Activated CD4-positive, alpha-beta T cell treated with anti-CD3 and anti-CD28 coated beads, Interleukin-2, amount 10 ng/mL, durations not matched to agents 24 days and 14 days (primary cell): ENCODE measurements at places on chromosomes 7 and 10.

GRCh38 chr7:45717537-45718235 is 143.5 kb downstream of the ADCY1 start:
- peak; percentile 45 for DNase-seq

DNA sequence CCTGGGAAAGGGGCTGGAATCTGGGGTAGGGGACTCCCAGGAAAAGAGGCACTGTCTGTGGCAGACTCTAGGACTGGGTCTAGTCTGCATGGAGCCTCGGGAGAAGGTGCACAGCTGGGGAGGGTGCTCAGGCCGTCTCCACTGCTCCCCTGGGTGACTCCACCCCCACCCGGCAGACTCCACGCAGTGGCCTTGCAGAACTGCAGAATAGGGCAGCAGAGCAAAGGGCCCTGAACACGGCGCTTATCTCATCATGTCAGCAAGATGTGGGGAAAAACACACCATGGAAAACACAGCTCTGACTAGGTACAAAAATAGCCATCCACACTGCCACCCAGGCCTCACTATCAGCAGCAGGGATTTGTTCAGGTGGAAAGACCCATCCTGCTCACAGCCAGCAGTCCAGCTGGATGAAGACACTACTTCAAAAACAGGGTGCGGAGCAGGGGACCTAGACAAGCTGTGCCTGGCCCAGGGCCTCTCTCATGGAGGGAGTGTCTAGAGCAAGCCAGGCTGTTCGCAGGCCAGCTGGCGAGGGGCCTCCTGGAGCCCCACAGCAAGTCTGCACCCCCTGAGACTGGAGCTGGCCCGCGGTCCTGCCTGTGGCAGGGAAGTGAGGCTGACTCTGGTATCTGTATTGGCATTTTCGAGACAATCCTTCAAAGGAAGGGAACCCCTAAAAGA is 11.7 kb downstream of the MAT1A start:
- DNase-seq, result no peak

GRCh38 chr7:79923953-79924352 is 210.7 kb upstream of the GNAI1 start:
- DNase-seq, result no peak

DNA sequence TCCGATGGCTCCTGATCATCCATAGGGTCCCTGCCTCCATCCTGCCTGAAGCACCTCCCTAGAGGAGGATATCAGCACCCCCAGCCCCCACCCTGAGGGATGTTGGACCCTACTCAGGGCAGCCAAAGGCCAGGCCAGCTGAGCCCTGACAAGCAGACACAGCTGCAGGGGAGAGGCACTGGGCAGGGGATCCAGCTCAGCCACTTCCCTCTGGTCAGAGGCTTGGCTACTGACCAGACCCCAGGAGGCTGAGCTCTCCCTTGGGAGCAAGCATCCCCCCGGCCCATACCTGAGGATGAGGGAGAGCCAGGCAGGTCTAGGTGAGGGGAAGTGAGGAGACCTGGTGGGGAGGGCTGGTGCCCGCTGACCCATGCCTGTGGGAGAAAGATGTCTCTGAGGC is 6.6 kb downstream of the LDB3 start:
- no peak for DNase-seq

DNA sequence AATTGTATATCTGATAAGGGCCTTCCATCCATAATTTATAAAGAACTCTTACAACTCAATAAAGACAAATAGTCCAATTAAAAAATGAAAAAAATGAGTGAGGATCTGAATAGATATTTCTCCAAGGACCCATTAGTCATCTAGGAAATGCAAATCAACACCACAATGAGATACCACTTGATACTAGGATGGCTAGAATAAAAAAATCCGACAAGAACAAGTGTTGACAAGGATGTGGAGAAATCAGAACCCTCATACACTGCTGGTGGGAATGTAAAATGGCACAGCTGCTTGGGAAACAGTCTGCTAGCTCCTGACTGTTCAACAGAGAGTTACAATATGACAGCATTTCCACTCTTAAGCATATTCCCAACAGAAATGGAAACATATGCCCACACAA is 24.6 kb downstream of the ALOX5 start:
- DNase-seq, result no peak

- peak; percentile 12 for DNase-seq
Measured at GRCh38 chr7:116579322-116579721, 54.5 kb downstream of the CAV1 start.

GRCh38 chr10:78542521-78542920 is 508.9 kb downstream of the RPS24 start:
- no peak for DNase-seq

GRCh38 chr10:29783201-29783947 is 148.6 kb upstream of the SVIL start:
- no peak for DNase-seq

GRCh38 chr10:131048606-131049005 is 262.9 kb downstream of the TCERG1L start:
- no peak for DNase-seq
